Activated CD4-positive, alpha-beta memory T cell treated with anti-CD3 and anti-CD28 coated beads, Interleukin-2, amount 10 ng/mL, durations not matched to agents 7 days and 5 days (primary cell): ENCODE measurements at places on chromosomes 1 and 21. TPM values are rescaled to one million over a fixed set of nuclear protein-coding genes. Genes with fewer than 3 reads are reported as not detected.

DNA sequence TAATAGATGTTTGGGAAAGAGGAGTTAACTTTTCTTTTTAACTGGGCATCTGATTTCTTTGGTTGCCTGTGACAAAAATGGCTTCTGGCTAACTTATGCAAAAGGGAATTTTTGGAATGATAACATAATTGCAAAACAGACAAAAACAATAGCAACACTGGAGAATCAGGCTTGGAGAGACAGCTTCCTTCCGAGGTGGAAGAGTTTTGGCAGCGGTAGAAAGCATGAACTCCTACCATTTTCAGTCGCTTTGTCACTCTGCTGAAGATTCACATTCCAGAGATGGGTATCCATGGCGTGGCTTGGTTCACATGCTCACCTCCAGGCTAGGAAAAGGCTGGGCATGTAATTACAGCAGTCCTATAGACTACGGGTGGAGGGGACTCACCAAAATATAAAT, 17.2 kb upstream of the FGGY start:
- H3K36me3 ChIP-seq, result no peaks in the 10 kb centered on the region
- peaks cover 8% of the 10 kb centered on the region for H3K4me1 ChIP-seq
- DNase-seq, result no peak
- H3K27me3 ChIP-seq, result peaks cover 14% of the 10 kb centered on the region

GRCh38 chr1:109717729-109718128, 5.7 kb downstream of the GSTM5 start:
- DNase-seq, result no peak
- peaks cover 5% of the 10 kb centered on the region for H3K4me1 ChIP-seq
- no peak overlapping the region for H3K4me3 ChIP-seq
- peaks cover 24% of the 10 kb centered on the region for H3K27me3 ChIP-seq
- no peak overlapping the region for H3K27ac ChIP-seq

GRCh38 chr1:222394224-222394623, 153.7 kb downstream of the HHIPL2 start:
- H3K4me1 ChIP-seq, result no peaks in the 10 kb centered on the region
- H3K4me3 ChIP-seq, result no peak overlapping the region
- H3K36me3 ChIP-seq, result no peaks in the 10 kb centered on the region
- DNase-seq, result no peak
- no peak overlapping the region for H3K27ac ChIP-seq

DNA sequence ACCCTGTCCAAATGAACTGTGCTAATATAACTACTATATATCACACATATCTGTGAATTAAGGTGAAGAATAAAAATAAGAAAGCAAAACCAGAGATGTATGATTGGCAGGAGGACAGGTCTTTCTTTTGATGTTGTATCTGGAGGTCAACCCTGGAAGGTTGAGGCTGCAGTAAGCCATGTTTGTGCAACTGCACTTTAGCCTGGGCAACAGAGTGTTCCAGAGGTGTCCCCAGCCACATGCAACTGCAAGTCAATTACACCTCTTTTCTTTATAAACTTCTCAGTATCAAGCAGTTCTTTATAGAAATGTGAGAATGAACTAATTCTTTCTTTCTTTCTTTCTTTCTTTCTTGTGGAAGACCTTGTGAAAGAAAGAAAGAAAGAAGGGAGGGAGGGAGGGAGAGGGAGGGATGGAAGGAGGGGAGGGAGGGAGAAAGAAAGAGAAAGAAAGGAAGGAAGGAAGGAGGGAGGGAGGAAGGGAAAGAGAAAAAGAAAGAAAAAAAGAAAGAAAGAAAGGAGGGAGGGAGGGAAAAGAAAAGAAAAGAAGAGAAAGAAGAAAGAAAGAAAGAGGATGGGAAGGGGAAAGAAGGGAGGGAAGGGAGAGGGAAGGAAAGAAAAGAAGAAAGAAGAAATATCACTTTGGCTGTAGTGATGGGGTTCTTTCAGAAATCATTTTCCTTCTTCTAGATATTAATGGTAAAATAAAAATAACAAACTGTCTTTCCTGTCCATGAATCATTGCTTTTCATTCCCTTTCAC, 54.0 kb upstream of the S1PR1 start:
- H3K4me1 ChIP-seq, result peaks cover 66% of the 10 kb centered on the region
- peaks cover 16% of the 10 kb centered on the region for H3K36me3 ChIP-seq
- H3K27me3 ChIP-seq, result no peaks in the 10 kb centered on the region
- no peak overlapping the region for H3K27ac ChIP-seq
- DNase-seq, result no peak

The SPRR2A gene
- not detected for total RNA-seq
